ENCODE measurements at places on chromosomes 1 and 21.

- DNase-seq: no peak
These were observed 50.2 kb downstream of the AZIN2 start for GRCh38 chr1:33131191-33131590.

DNA sequence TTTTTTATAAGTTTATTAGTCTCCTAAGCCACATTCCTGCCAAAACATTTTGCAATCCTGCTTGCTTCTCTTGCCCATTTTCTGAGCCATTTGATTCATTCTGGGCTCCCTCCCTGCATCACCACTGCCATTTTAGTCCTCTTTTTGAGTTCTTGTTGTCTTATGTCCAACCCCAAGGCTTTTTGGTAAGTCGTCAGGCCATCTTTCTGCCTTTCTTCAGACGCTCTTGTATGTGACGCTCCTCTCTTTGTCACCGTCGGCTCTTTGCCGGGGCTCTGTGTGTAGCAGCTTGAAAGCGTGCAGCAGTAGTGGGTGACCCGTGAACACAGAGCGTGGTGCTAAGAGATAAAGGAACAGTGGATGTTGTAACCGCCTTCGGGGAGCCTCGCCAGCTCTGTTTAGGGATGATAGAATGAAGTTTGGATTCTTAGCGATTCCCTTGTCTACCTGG, 14.6 kb downstream of the HUNK start:
- no peak for DNase-seq

DNA sequence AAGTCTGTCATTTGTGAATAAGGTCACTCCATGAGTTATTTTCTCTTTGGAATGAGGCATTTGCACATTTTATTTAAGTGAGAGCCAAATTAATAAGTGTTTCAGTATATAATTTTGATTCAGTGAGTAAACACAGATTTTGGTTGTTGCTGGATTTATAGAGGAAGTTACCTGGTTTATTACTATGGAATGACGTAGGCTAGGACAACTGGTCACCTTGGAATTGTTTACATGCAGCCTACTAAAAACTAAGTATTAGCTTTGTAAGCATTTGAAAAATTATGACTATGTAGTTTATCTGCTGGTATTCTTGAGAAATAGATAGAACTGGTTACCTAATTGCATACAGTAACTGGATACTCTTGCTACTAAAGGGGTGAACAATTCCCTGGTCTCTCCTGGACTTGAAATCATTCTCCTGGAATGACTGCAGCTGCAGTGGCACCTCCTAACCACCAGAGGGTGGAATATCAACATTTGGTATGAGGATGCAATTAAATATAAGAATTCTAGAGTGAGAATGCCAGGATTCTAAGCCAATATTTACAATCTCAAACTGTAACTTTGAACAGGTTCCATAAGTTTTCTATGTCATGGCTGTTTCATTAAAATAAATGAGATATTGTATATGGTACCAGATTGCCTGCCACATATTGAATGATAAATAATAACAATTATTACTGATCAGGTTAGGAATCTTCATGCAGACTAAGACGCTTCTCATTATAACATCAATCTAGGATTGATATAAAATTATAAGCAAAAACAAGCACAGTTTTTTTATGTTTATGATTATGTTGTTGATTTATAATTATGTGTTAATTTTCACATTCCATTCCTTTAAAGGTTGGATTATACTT, 3.5 kb upstream of the KRTAP27-1 start:
- no peak for DNase-seq

DNA sequence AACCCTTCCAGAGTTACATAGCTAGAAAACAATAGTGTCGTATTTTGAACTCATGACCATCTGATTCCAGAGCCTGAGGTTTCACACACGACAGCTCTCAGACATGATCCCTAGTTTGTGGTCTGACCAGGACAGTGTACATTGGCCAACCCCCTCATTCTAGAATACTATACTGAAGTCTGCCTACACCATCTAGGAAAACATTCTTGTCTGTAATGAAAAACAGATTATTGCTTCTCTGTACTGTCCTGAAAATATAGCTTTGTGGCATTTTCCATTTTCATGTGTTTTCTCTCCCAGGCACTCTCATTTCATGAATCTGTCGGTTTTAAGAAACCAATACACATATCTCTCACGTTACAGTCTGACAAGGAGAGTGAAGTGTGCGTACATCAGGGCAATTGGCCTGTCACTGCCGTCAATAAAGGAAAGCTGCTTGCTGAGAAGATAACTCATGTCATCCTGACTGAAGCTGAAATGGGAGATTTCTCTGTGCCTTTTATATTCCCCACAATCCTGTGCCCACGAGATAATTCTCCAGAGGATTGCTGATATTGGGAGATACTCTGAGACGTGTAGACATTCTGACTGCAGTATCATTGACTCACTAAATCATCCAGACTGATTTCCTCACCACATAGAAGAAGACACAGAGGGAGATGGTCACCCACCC, 585.6 kb downstream of the PLPP3 start:
- no peak for DNase-seq

GRCh38 chr1:24699628-24700027, 45.6 kb upstream of the CLIC4 start:
- no peak for DNase-seq

GRCh38 chr1:19388980-19389379, 76.9 kb downstream of the SLC66A1 start:
- DNase-seq: no peak

- no peak for DNase-seq
These were observed 435.5 kb downstream of the CAMTA1 start for GRCh38 chr1:7220712-7221252.

DNA sequence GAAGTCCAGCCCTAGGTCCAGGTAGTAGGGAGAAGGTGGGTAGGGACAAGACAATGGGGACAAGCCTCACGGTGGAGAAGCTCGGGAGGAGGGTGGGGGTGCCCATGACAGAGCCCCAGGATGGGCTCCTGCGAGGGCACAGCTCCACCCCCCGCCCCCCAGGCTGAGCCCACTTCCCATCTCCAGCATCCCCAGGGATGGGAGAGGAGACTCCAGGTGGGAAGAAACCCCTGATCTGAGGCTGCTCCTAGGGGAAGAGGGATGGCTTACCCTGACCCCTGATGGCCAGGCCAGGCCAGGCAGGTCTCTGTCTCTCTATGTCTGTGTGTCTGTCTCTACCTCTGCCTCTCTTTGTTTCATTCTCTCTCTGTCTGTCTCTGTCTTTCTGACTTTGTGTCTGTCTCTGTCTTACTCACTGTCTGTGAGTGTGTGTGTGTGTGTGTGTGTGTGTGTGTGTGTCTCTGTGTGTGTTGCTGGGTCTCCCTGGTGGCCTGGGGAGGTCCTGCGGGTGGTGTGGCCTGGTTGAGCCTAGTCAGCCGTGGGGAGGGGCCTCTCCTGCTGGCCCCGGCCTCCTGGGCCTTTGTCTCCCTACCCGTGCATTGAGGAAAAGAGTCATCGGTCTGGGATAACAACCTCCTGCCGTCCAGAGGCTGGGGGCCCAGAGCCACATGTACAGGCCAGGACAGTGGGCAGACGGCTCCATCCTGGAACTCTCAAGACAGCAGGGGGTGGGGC, 45.7 kb downstream of the WNT9A start:
- DNase-seq: no peak

DNA sequence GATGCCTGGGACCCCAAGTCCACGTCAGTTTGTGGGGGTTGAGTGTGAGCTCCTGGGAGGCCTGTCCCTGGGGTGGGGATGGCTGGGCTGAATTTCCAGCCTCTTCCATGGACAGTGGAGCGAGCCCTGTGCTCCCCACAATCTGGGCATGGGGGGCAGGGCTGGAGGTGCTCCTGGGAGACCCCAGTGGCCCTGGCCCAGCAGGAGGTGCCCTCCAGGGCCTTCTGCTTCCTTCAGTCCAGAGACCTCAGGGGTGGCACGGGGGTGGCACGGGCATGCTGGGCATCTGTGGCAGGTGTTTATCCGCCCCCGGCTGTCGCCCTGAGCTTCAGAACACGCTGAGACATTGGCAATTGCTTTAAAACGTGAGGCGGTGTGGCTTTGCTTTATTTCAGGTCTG, 40.9 kb downstream of the MORN1 start:
- DNase-seq: no peak

DNA sequence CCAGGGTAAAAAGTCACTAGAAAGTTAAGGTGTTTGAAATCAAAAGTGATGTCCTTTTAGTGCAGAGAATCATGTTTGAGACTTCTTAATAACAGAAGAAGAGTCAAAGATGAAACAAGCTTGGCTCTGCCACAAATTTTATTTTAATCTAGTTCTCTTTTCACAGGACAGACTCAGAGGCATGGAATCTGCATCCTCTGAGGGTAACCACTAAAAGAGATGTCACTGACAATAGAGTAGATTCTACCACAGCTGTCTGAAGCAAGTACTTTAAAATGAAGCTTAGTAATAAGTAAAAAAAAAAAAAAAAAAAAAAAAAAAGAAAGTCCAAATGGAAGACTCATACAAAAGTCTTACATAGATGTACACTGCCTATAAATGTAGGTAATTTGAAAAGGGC, 519.7 kb upstream of the PRMT6 start:
- no peak for DNase-seq

- no peak for DNase-seq
These were observed 1.7 kb downstream of the SSX2IP start for GRCh38 chr1:84688463-84689061.

GRCh38 chr1:94612525-94613204, 71.1 kb upstream of the F3 start:
- no peak for DNase-seq

GRCh38 chr1:100683448-100684349, 35.8 kb upstream of the VCAM1 start:
- DNase-seq: no peak

GRCh38 chr1:199226163-199226562, 587.3 kb downstream of the PTPRC start:
- DNase-seq: no peak

- DNase-seq: no peak
These were observed 12.3 kb upstream of the CTNNBIP1 start for GRCh38 chr1:9922342-9922741.

- DNase-seq: no peak
These were observed 11.1 kb downstream of the PRR9 start for GRCh38 chr1:153228491-153228890.

DNA sequence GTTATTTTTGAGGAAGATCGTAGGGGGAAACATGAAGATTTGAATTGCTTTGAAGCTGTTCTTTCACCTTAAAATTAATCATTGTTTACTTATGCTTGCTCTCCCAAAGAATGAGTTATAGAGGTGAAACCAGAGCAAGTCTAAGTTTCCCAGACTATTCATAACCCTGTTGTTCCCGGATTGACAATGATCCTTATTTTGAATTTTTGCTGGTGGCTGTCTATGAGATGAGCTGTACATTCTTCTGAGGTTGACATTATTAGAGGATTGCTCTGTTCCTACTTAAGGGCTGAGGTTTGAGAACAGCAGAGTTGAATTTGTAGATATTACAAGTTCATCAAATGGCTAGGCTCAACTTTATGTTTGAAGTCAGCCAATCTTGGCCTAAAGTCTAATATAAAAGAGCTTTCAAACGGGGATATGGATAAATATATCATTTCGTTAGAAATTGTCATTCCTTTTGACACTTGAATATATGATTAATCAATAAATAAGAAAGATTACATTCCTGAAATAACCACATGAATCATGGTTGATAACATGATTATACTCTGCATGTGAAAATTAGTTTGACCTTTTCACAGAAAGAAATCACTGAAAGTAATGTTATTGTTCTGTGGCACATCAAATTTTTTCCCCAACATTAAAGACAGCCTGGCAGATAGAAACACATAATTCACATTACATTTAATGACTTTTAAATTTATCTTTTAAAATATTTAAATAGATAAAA, 19.1 kb upstream of the PDE4B start:
- DNase-seq: no peak

- DNase-seq: no peak
These were observed 2.2 kb upstream of the G0S2 start for GRCh38 chr1:209672705-209673630.

GRCh38 chr1:54486907-54487306, 61.1 kb upstream of the ACOT11 start:
- no peak for DNase-seq

DNA sequence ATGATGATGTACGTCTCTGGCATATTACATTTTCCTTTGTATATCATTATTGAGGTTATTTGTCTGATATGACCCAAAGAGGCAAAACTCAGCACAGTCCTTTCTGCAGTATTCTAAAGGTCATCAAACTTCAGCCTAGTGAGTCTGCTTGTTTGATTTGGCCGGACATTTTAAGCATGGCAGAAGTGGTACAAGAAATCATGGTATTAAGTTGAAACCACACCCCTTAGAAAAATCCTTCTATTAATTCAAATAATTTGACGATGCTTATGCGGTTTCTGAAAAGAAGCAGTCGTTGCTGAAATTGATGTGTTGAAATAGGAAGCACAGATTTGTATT, 5.1 kb downstream of the ETS2 start:
- DNase-seq: no peak

DNA sequence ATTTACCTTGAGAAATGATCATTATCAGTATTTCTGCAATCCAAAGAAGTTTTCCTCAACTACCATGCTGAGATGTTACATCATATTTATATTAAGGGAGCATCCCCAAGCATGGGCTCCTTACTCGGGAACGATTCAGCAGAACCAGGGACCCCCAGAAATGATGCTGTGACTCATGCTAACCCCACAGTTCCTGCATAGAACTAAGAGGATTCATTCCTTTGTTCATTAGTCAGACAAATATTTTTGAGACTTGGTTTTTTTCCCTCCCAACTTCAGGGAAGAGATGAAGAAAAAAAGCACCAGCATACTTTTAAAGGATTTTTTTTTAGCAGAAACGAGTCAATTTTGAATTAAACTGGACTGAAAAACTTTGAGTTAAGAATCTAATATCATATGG, 49.2 kb upstream of the COL24A1 start:
- DNase-seq: no peak

DNA sequence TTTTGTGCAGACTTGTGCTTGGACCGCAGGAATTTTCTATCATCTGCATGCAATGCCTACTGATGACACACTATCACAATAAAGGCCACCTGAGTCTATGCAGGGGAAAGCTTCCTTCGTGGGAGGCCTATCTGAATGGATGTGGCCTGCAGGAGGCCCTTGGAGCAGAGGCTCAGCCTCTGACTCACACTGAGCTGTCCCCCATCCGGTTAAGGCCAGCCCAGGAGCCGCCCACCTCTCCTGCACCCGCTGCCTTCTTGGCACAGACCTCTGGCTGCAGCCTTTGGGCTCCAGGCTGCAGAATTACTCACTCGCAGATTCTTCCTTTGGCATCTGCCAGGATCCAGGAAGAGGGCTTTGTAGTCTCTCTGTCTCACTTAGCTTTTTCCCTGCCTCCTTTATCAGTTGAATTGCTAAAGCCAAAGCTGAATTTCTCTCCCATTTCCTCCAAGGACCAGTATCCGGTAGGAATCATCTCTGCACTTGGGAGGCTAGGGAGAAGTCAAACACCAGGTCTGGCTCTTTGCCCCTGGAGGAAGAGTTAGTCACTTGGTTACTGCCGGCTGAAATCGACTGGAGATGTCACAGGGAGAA, 65.1 kb upstream of the JUN start:
- no peak for DNase-seq

GRCh38 chr1:212561501-212561931, 47.0 kb upstream of the ATF3 start:
- DNase-seq: no peak
